ENCODE measurements at places on chromosomes 1 and 21. TPM values are rescaled to one million over a fixed set of nuclear protein-coding genes. Genes with fewer than 3 reads are reported as not detected.

PDZK1 gene
- total RNA-seq = 0.19 TPM

PEX14 gene
- total RNA-seq = 9.4 TPM

SLC25A34 gene
- total RNA-seq = 0.44 TPM

F13B gene
- not detected for total RNA-seq

ZSCAN20 gene
- total RNA-seq = 4.7 TPM

RCC2 gene
- total RNA-seq = 54.7 TPM

CFAP410 gene
- total RNA-seq = 19.5 TPM

TIE1 gene
- total RNA-seq = 4.2 TPM

FAM151A gene
- not detected for total RNA-seq

C1orf94 gene
- total RNA-seq = not detected

ATP6V1G3 gene
- not detected for total RNA-seq

ZMYM4 gene
- total RNA-seq = 18.7 TPM

GRCh38 chr1:159015440-159015909 lies 5.8 kb downstream of the IFI16 start:
- peak; percentile 28 for DNase-seq

- no peak for DNase-seq
Observed at GRCh38 chr1:55669293-55669692, 454.1 kb upstream of the USP24 start.

DNA sequence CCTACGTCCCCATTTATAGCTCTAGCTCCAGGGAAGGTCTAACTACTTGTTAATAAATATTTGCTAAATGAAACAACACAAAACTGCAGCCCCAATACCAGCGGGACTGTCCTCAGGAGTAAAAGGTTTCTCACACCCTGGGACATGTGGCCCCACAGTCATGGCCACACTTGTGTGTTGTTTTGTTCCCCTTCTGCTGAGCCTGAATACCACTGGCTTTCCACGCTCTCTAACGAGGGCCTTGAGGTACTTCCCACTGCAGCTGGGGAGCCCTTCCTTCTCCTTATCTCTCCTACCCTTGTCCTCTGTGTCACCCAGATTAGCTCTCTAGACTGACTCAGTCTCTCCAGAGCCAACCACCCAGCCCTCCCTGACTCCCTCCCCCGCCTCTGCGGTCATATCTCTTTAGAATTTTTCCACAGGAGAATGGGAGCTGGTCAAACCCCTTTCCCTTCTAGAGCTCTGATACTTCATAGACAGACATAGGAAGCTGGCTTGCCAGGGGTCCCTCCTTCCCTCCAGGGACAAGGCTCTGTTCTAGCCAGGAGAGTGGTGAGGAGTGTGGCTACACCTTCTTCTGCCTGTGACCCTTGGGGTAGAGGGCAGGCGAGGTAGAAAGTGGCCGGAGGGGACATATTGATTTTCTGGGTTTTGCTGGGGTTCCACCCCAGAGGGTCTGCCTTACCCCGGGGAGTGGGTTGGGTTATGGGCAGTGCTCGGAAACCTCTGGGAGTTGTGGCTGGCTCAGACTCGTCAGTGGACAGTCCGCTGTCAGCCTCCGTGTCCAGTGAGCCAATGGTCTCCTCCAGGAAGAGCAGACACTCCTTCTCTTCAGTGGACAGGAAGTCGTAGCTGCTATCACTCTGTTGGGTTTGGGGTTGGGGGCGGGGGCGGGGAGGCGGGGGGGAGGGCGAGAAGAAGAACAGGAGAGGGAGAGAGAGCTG lies 8.1 kb downstream of the C1orf116 start:
- no peak for DNase-seq

DNA sequence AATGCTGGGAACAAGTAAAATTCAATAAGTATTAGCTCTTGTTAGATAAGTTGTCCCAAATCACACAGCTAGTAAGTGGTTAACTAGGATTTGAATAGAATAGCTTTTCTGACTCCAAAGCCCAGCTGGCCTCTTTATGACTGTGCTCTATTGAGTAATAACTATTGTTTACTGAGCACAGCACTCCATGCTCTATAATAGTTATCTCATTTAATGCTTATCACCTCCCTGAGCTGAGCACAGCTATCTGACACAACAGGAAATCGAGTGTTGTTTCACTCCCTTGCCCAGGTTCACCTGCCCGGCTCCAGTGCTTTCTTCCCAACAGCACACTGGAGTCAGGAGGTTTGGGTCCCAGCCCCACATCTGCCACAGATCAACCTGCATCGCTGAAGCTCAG lies 38.8 kb upstream of the STMN1 start:
- DNase-seq = no peak

DNA sequence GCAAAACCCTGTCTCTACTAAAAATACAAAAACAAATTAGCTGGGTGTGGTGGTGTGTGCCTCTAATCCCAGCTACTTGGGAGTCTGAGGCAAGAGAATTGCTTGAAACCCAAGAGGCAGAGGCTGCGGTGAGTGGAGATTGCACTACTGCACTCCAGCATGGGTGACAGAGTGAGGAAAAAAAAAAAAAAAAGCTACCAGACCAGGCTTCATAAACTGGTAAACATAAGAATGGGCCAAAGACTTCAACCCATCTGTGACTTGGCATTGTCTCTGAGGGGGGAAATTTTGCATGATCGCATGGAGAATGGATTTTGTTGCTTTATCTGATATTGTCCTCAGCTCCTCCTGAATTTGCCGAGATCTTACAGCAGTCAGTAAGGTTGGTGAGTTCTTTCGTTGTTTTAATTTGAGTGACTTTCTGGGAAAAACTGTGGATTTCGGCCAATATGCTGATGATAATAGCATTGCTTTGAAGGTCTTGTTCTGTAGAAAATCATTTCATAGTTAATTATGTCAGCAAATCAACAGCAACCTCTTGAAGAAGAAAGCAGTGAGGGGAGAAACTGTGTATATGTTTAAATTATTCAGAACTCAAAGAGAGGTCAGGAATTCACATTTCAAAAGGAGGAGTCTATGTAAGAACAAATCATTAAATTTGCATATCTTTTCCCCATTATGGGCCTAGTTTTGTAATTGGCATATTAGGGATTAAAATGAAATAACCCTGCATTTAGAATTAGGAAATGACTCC lies 13.1 kb downstream of the FGGY start:
- no peak for DNase-seq

- DNase-seq = no peak
Observed at GRCh38 chr1:27951396-27951795, 8.4 kb upstream of the XKR8 start.

DNA sequence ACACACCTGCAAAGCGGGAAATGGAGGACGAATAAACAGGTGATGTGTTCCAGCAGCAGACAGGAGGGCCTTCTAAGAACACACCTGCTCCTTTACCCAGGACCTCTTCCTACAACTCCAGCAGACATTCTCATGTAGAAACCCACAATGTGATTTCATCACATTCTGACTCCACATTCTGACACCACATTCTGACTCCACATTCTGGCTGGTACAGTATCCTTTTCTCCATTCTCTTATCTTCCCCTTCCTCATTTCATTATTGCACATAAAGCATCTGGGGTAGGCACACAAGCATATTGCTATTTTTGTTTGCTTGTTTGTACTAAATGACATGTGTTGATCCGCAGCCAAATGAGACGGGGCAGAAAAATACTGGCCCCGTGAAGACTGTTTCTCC lies 3.6 kb upstream of the ZNF124 start:
- no peak for DNase-seq

DNA sequence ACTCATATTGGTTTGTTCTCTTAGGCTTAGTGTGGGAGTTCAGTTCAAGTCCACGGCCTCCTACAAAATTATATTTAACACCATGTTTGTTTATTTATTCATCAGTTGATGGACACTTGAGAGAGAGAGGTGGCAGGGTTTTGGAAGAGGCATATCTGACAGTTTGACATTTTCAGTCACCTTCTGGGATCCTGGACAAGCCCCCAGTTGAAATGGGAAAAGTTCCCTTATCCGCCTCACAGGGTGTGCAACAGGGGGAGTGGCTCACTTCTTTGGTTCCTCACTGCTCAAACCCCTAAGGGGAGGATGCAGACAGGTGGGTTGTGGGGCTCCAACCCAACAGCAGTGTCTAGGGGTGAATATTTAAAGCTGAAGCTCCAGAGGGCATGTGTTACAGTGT lies 52.3 kb upstream of the TNFSF18 start:
- no peak for DNase-seq

DNA sequence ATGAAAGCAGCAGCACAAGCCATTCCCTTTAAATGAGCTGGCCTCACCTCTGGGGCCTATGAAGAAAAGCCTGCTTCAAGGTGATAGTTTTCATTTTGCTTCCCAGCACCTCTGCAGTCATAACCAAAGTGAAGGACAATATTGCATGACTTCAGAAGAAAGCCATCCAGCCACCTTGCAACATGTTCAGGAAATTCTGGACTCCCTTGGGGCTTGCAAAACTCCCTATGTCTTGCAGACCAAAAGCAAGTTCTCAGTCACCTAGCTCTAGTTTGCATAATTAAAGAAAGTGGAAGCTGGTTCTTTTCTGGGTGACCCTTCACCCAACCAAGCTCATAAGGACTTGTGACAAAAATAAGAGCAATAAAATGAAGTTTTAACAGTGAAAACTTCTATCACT lies 87.6 kb downstream of the GFI1 start:
- DNase-seq = no peak

GRCh38 chr1:113074237-113074636 lies 1.2 kb downstream of the LRIG2 start:
- DNase-seq = no peak

DNA sequence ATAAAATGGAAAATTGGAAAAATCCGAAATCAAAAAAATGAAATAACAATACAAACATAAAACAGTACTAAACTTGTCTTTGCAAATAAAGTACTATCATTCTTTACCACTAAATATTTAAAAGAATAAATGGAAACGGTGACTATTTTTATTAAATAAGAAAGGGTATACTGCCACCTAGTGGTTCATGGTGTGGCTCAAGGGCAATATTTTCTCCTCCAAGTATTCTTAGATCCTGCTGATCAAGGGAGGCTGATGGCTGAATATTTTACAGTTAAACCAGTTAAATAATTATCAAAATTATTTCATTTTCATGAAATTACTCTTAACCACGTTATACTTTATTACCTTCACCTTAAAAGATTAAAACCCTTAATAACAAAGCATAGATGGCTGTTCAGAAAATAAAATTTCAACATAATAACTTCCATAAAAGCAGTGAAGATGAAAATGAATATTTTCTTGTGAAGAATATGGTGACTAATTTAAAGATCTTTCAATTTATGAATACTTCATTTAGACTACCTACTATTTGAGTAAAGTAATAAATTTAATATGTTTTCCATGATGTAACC lies 1793.9 kb downstream of the NCAM2 start:
- no peak for DNase-seq

GRCh38 chr1:104830534-104830933 lies 1080.8 kb downstream of the AMY1C start:
- no peak for DNase-seq

GRCh38 chr1:168626326-168626725 lies 49.9 kb downstream of the XCL1 start:
- DNase-seq = no peak

DNA sequence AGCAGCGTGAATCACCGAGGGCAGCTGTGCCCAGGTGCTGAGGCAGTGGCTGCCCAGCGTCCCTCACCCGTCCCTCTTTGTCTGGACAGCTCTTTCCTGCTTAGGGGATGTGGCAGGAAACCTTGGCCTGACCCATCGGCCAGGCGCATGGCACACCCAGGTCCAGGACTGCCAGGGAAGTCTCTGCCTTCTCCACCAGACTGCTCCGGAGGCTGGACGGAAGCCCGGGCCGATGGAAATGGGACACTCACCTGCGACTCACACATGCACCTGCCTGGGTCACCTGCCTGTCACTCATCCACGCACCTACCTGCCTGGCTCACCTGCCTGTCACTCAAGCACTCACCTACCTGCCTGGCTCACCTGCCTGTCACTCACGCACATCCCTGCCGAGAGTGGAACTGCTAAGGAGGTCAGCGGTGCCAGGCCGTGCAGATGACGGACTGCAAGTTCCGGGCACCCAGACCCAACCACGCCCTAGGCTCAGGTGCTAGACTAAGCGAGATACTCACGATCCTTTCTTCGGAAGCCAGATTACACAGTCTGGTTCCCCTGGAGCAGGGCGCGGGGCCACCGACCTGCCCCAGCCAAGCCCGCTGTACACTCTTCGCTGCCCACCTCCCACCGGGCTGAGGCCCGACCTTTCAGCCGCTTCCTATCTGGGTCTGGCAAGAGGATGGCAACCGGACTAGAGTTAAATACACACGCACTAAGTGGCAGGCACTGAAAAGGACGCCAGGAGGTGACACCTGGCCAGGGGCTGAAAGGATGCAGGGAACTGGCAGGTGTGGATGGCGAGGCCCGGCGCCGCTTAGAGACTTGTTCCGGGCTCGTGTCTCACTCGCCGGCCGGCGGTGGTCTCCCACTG lies 1.1 kb downstream of the UBE2J2 start:
- DNase-seq = no peak

DNA sequence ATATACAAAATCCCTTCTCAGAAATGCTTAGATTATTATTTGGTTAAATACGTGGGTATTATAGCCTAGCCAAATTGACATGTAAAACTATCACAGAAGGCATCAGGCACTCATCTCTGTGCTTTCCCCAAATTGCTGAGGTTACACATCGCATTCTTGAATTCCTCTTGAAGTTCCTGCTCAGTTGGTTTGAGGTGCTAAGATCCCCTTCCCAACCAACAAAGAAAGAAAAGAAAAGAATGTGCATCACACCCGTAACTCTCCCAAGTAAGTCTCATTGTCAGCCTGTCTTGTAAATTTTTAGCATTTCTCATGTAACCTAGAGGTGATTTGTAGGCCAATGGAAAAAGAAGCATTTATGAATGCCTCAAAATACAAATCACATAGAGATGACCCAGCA lies 539.2 kb upstream of the PRMT6 start:
- DNase-seq = no peak

GRCh38 chr1:45913183-45913683 lies 109.8 kb downstream of the MAST2 start:
- no peak for DNase-seq

DNA sequence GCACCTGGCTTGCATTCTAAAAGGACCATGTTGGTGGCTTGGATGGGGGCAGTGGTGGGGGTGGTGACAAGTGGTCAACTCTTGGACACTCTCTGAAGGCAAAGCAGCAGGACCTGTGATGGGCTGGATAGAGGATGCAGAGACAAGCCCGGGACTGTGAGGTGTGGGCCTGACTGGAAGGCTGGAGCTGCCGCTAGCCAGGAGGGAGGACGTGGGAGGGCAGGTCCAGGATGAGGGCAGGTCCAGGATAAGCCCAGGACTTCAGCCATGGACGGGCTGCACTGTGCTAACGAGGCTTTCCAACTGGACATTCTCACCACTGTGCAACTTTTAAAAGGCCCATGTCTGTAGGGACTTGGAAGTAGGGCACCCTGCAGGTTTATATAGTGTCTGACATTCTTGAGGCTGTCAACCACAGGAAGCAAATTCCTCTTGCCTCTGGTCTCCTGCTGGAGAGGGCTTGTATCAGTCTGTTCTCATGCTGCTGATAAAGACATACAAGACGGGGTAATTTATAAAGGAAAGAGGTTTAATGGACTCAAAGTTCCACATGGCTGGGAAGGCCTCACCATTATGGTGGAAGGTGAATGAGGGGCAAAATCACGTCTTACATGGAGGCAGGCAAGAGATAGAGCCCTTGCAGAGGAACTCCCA lies 8.3 kb upstream of the C1orf167 start:
- DNase-seq = no peak

GRCh38 chr1:44803312-44804095 lies 3.3 kb downstream of the PLK3 start:
- DNase-seq = no peak

- no peak for DNase-seq
Observed at GRCh38 chr1:237269938-237270337, 228.0 kb downstream of the RYR2 start.

- no peak for DNase-seq
Observed at GRCh38 chr21:29238967-29239290, 59.8 kb upstream of the BACH1 start.

All from esophagus squamous epithelium (tissue), 5 donors.